Karpas-422 (cell line): ENCODE measurements at places on chromosomes 13 and 19. TPM values are rescaled to one million over a fixed set of nuclear protein-coding genes. Genes with fewer than 3 reads are reported as not detected.

GRCh38 chr13:98581971-98582702 lies 5.2 kb upstream of the STK24 start:
- peaks cover 19% of the 10 kb centered on the region for H3K4me1 ChIP-seq
- DNase-seq, result peak; percentile 49
- H3K4me3 ChIP-seq, result no peak overlapping the region
- no peak overlapping the region for H3K27ac ChIP-seq
- no peaks in the 10 kb centered on the region for H3K27me3 ChIP-seq

DNA sequence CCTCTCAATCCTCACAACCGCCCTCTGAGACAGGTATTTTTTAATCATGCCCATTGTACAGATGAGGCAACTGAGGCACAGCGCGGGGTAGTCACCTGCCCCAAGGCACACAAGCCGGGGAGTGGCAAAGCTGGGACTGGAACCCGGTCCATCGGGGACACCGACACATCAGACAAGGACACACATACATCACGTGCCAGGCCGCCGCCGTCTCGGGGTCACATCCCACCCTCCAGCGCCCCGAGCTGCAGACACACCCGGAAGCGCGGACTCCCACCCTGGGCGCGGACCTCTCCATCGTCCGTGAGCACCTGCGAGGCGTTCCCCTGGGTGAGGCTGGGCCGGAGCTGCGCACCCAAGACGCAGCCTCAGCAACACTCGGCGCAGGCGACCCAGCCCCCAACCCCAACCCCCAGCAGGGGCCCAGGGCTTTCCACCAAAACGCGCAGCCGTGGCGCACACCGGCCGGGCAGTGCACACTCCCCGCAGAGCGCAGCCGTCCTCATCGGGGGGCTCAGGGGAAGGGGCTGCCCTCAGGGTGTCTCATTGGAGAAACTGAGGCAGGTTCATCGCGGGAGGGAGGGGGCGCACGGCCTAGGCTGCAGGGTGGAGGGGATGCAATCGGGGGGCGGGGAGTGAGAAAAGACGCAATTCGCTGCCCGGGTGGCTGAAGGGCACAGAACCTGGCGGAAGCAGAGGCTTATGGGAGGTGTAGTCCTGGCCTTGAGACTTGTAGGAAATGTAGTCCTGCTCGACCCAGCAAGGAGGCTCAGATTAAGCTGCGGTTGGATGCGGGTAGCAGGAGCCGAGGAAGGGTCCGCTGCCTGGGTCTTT lies 1.9 kb upstream of the LMTK3 start:
- H3K4me3 ChIP-seq, result peak overlapping the region; percentile 78
- no peaks in the 10 kb centered on the region for H3K36me3 ChIP-seq
- peak; percentile 92 for DNase-seq
- H3K27ac ChIP-seq, result 0 out of 2 replicates have a peak overlapping the region, but pooled peaks have one; percentile 32
- no peaks in the 10 kb centered on the region for H3K27me3 ChIP-seq

C19orf85 gene
- not detected in 2 replicates for total RNA-seq

DNA sequence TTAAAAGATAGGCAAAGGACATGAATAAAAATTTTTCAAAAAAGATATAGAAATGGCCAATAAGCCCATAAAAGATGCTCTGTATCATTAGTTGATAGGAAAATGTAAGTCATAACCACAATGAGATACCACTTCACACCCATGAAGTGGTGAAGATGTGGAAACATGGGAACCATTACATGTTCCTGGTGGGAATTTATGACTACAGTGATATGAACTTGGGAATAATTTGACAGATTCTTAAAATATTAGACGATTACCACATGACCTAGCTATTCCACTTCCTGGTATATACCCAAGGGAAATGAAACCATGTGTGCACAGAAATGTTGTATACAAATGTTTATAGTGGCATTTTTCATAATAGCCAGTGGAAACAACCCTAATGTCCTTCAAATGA lies 232.2 kb downstream of the GGACT start:
- H3K36me3 ChIP-seq, result no peaks in the 10 kb centered on the region
- no peak overlapping the region for H3K4me3 ChIP-seq
- no peaks in the 10 kb centered on the region for H3K27me3 ChIP-seq
- H3K4me1 ChIP-seq, result no peaks in the 10 kb centered on the region

DNA sequence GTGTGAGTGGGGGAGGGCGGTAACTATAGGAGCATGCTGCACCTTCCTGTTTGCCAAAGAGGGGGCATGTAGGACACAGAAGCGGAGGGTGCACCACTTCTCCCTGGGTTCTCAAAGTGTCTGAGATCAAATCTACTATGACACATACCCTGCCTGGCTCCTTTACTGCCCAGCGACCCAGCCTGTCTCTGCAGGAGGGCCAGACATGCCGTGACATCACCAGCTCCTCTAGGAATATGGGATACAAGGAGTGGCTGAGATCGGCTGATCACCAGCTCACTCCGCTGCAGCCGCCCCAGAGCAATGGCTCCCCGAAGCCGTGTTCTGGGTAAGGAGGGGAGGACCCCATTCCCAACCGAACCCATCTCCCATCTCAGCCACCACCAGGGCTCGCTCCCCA lies 16.4 kb upstream of the IGFL1 start:
- no peaks in the 10 kb centered on the region for H3K4me1 ChIP-seq
- H3K27ac ChIP-seq, result no peak overlapping the region
- no peaks in the 10 kb centered on the region for H3K36me3 ChIP-seq
- H3K4me3 ChIP-seq, result no peak overlapping the region

DNA sequence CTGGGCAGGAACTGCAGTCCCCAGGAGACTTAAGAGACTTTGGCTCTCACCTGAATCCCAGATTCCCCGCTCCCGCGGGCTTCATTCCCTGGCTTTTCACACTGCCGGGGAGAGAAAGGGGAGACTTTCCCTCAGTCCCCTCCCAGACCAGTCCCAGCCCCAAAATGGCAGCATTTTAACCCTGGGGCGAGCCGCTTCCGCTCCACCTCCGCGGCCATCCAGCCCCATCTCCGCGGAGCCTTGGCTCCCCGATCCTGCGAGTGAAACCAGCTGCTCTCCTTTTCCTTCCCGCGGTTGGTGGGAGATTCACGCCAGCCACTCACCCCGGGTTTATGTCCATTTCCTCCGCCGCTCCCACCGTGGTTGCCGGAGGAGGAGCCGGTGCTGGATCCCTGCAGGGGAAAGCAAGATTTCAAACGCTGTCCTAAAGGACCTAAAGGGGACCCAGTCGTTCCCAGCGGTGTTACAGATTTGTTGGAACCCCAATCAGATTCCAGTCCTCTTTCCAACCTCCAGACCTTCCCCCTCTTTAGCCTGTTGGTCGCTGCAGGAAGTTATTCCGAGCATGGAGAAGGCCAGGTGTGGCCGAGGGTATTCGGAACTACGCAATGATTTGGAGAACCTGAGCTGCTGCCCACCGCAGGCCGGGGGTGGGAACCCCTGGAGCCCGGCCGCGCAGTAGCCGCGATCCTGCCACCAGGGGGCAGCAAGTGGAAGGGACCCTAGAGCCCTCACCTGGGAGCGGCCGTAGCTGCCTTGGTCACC lies 3.4 kb downstream of the DMKN start:
- H3K27me3 ChIP-seq, result no peaks in the 10 kb centered on the region
- H3K4me1 ChIP-seq, result peaks cover 7% of the 10 kb centered on the region
- no peaks in the 10 kb centered on the region for H3K36me3 ChIP-seq
- no peak overlapping the region; the same call in 1 of the 2 replicates for H3K4me3 ChIP-seq

- no peak overlapping the region for H3K4me3 ChIP-seq
- no peak overlapping the region for H3K27ac ChIP-seq
- no peaks in the 10 kb centered on the region for H3K36me3 ChIP-seq
- no peaks in the 10 kb centered on the region for H3K27me3 ChIP-seq
- DNase-seq, result peak; percentile 82
- peaks cover 21% of the 10 kb centered on the region for H3K4me1 ChIP-seq
Observed at GRCh38 chr19:1470305-1471009, 8.6 kb downstream of the C19orf25 start.

DNA sequence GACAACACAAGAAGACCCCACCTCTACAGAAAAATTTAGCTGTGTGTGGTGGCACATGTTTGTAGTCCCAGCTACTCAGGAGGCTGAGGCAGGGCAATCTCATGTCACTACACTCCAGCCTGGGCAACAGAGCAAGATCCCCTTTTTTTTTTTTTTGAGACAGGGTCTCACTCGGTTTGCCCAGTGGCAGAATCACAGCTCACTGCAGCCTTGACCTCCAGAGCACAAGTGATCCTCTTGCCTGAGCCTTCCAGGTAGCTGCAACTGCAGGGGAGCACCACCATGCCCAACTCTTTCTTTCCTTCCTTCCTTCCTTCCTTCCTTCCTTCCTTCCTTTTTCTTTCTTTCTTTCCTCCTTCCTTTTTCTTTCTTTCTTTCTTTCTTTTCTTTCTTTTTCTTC lies 4.2 kb upstream of the CLEC4G start:
- no peaks in the 10 kb centered on the region for H3K4me1 ChIP-seq
- H3K36me3 ChIP-seq, result no peaks in the 10 kb centered on the region
- H3K27me3 ChIP-seq, result no peaks in the 10 kb centered on the region
- H3K4me3 ChIP-seq, result no peak overlapping the region
- DNase-seq, result no peak

- H3K27me3 ChIP-seq, result no peaks in the 10 kb centered on the region
- H3K27ac ChIP-seq, result no peak overlapping the region
Observed at GRCh38 chr13:113483504-113484293, 6.8 kb downstream of the DCUN1D2 start.

DNA sequence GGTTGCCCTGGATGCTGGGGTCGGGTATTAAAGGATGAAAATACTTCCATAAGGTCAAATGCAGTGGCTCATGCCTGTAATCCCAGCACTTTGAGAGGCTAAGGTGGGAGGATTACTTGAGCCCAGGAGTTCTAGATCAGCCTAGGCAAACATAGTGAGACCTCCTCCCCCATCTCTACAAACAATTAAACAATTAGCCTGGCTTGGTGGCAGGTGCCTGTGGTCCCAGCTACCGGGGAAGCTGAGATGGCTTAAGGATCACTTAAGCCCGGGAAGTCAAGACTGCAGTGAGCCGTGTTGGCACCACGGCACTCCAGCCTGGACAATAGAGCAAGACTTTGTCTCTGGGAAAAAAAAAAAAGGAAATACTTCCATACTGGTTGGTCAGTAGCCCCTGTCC lies 1.5 kb downstream of the KLK11 start:
- H3K27ac ChIP-seq, result no peak overlapping the region
- no peak for DNase-seq
- no peaks in the 10 kb centered on the region for H3K27me3 ChIP-seq
- H3K4me1 ChIP-seq, result no peaks in the 10 kb centered on the region
- no peaks in the 10 kb centered on the region for H3K36me3 ChIP-seq

GRCh38 chr13:46097015-46097414 lies 7.8 kb downstream of the CPB2 start:
- H3K4me3 ChIP-seq, result no peak overlapping the region
- H3K27me3 ChIP-seq, result no peaks in the 10 kb centered on the region
- no peak for DNase-seq
- no peaks in the 10 kb centered on the region for H3K4me1 ChIP-seq
- H3K27ac ChIP-seq, result no peak overlapping the region

GRCh38 chr13:110950819-110951570 lies 36.1 kb upstream of the ANKRD10 start:
- H3K27me3 ChIP-seq, result no peaks in the 10 kb centered on the region
- no peak for DNase-seq
- no peak overlapping the region for H3K4me3 ChIP-seq
- no peak overlapping the region for H3K27ac ChIP-seq

DNA sequence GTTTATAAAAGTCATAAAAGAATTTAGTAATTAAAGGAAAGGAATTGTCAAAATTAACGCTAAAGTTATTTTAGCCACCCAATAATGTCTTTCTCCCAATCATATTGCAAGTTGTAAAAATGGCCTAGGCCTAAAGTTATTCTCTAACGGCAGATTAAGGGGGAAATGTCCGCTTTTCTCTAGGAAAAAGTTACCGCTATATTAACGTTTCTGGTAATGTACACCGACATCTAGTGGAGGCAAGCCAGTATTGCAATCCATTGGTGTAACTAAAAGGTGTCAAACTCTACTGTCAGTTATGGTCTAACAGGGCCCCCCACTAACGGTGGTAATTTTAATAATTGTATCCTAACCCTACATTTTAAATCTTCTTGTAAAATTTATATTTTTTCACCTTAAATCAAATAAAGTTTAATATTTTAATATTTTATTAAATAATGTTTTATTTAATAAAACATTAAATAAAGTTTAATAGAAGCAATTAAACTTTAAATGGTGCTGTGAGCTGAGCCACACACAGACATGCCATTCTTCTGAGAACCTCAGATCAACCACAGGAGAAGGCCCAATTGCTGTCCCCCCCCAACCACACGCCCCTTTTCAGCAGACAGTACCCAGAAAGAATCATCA lies 35.9 kb upstream of the ZSCAN5A start:
- no peaks in the 10 kb centered on the region for H3K36me3 ChIP-seq
- no peak overlapping the region for H3K4me3 ChIP-seq
- no peaks in the 10 kb centered on the region for H3K4me1 ChIP-seq
- H3K27ac ChIP-seq, result no peak overlapping the region
- H3K27me3 ChIP-seq, result no peaks in the 10 kb centered on the region

- H3K27ac ChIP-seq, result no peak overlapping the region
- H3K4me1 ChIP-seq, result no peaks in the 10 kb centered on the region
- H3K4me3 ChIP-seq, result no peak overlapping the region
Observed at GRCh38 chr13:102699504-102699903, 4.7 kb upstream of the METTL21C start.

- H3K4me1 ChIP-seq, result peaks cover 3% of the 10 kb centered on the region; the same call in 1 of the 2 replicates
- no peak for DNase-seq
- H3K27me3 ChIP-seq, result no peaks in the 10 kb centered on the region
- H3K4me3 ChIP-seq, result no peak overlapping the region
Observed at GRCh38 chr13:32036757-32037156, 5.2 kb downstream of the FRY start.

GGN gene
- not detected in 2 replicates for total RNA-seq

GRCh38 chr19:32749361-32749760 lies 29.8 kb downstream of the TDRD12 start:
- H3K36me3 ChIP-seq, result no peaks in the 10 kb centered on the region
- H3K27ac ChIP-seq, result no peak overlapping the region
- H3K4me3 ChIP-seq, result no peak overlapping the region
- DNase-seq, result no peak
- H3K4me1 ChIP-seq, result peaks cover 8% of the 10 kb centered on the region; the same call in 1 of the 2 replicates

TBC1D17 gene
- 13.6 and 17.8 TPM in 2 replicates for total RNA-seq

GRCh38 chr19:33697766-33698165 lies 76.0 kb downstream of the CHST8 start:
- H3K4me3 ChIP-seq, result no peak overlapping the region
- H3K27me3 ChIP-seq, result no peaks in the 10 kb centered on the region
- no peak overlapping the region for H3K27ac ChIP-seq
- no peaks in the 10 kb centered on the region for H3K36me3 ChIP-seq
- no peaks in the 10 kb centered on the region for H3K4me1 ChIP-seq

- H3K4me1 ChIP-seq, result peaks cover 12% of the 10 kb centered on the region
- no peaks in the 10 kb centered on the region for H3K36me3 ChIP-seq
- DNase-seq, result no peak
- no peak overlapping the region for H3K4me3 ChIP-seq
- no peak overlapping the region for H3K27ac ChIP-seq
Observed at GRCh38 chr19:51647318-51647717, 693 bp upstream of the SIGLEC14 start.
